RPMI7951 (cell line): ENCODE measurements at places on chromosomes 16 and 17.
A peak's percentile ranks its signal among the peaks of the same experiment; 100 is the strongest.

DNA sequence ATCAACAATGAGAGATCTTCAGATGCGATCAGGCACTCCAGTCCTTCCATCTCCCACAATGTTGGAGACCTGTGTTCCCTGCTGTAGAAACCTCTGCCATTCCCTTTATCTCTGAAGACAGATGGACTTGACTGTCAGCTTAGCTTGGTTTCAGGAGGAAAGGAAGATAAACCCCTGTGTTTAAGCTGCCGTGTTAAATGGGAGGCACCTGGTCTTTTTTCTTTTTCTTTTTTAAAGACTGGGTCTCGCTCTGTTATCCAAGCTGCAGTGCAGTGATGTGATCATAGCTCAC lies 63.1 kb downstream of the USP22 start:
- DNase-seq: no peak

- DNase-seq: no peak
These were observed 494.9 kb upstream of the RBFOX1 start for GRCh38 chr16:6837722-6838121.

- DNase-seq: no peak
These were observed 742 bp upstream of the FBXO31 start for GRCh38 chr16:87384162-87384874.

GRCh38 chr17:20280051-20280450 lies 187.3 kb downstream of the LGALS9B start:
- no peak for DNase-seq

- DNase-seq: no peak
These were observed 7.0 kb upstream of the FAAP100 start for GRCh38 chr17:81558941-81559806.

- DNase-seq: no peak
These were observed 10.4 kb downstream of the GPATCH8 start for GRCh38 chr17:44492706-44493272.

DNA sequence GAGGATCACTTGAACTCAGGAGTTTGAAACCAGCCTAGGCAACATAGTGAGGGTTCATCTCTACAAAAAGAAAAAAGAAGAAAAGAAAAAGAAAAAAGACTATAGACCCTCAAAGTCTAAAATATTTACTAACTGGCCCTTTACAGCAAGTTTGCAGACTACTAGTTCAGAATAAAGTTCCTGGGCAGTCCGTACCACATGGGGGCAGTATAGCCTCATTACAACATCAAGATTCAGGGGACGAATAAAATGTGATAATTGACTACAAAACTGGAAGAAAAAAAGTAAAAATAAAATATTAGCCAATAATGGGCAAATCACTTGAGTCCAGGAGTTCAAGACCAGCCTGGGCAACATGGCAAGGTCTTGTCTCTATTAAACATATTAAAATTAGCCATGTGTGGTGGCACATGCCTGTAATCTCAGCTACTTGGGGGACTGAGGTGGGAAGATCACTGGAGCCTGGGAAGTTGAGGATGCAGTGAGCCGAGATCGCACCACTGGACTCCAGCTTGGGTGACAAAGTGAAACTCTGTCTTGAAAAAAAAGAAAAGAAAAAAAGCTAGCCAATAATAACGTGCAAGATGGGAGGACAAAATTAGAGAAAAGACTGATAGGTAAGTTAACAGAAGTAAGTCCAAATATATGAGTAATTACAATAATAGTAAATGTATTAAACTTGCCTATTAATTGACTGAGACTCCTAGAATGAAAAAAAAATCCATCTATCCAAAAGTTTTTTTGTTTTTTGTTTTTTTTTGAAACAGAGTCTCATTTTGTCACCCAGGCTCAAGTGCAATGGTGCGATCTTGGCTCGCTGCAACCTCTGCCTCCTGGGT lies 129.4 kb upstream of the SEC14L1 start:
- DNase-seq: peak; percentile 48

DNA sequence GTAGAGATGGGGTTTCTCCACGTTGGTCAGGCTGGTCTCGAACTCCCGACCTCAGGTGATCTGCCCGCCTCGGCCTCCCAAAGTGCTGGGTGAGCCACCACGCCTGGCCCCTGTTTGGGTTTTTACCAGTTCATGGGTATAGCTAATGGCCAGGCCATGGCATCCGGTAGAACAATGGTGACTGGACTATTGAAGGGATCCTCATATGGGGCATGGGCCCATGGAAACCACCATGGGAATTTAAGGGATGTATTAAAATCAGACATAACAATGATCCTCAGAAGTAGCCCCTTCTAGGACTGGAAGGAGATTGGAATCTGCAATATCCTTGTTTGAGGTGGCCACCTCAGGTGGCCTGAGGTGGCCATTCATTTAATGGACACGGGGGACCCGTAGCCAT lies 17.5 kb upstream of the GUCY2D start:
- no peak for DNase-seq

- no peak for DNase-seq
These were observed 18.0 kb upstream of the GAS7 start for GRCh38 chr17:10216213-10216938.

DNA sequence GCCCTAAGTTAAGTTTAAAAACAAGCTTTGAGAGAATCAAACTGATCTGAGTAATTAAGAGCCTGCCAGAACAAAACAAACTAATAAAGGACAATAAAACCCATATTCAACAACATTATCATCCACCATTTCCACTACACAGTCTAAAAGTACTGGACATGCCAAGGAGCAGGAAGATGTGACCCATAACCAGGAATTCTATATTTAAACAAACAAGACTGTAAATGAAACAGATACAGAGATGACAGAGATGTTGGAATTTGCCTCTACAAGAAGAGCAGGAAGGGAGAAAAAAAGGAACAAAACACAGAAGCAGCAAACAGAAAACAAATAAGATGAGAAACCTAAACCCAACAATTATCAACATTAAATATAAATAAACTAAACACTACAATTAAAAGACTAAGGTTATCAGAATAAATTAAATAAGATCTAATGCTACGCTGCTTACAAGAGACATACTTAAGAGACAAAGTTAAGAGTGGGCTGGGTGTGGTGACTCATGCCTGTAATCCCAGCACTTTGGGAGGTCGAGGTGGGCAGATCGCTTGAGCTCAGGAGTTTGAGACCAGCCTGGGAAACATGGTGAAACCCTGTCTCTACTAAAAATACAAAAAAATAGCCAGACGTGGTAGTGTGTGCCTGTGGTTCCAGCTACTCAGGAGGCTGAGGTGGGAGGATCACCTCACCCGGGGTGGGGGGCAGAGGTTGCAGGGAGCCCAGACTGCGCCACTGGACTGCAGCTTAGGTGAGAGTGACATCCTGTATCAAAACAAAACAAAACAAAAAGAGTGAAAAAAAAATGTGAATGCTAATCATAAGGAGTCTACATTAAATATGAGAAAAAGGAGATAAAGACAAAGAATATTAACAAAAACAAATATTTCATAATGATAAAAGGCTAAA lies 50.6 kb downstream of the CREBBP start:
- DNase-seq: no peak

DNA sequence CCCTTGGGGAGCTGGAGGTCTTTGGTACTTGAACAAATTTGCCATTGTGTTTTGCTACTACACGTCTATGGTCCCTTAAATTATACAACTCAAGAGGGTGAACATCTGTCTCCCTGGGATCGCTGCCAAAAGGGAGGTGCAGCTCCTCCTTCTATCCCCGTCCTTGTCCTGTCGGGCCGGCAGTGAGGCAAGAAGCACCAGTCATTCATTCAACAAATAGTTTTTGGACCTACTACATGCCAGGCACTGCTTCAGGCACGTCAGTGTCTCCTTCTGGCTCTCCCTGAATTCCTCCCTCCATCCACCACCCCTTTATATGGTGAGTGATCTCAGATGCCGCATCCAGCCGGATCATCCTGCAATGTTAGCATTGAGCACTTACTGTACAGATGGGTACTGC lies 2.2 kb upstream of the RPL38 start:
- DNase-seq: peak; percentile 71

GRCh38 chr17:39658760-39659159 lies 6.4 kb upstream of the TCAP start:
- no peak for DNase-seq

DNA sequence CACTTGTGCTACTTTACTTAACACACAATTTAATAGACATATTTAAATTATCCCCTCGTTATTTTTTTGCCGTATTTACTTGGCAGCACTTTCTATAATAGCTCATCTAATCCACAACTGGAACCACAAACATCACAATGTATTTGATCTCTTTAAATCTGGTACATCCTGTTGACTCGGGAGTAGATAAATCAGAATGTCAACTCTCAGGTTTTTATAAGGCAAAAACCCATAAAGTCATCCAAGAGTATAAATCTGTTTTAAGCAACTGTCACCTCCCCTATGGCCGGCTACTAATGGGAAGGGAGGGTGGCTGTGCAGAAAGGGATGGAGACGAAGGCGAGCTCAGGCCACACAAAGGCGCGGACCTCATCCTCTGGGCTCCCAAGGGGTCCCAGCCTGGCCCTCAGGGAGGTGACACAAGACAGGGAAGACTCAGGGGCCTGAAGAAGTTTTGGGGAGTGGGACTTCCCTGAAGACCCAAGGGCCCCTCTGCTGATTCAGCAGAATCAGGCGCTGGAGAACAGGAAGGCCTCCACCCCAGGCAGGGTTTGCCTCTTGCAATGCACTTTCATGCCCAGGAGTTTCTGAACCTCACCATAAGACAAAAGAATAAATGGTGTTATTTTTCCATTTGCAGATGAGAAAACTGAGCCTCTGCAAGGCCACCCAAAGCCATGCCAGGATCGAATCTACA lies 122.5 kb downstream of the ZNF423 start:
- no peak for DNase-seq

GRCh38 chr16:82034981-82035612 lies at the start of gene HSD17B2:
TSS of gene HSD17B2 (plus strand) at chr16:82035253. CDS start at chr16:82035425, 172 bp downstream.
- peak; percentile 41 for DNase-seq

DNA sequence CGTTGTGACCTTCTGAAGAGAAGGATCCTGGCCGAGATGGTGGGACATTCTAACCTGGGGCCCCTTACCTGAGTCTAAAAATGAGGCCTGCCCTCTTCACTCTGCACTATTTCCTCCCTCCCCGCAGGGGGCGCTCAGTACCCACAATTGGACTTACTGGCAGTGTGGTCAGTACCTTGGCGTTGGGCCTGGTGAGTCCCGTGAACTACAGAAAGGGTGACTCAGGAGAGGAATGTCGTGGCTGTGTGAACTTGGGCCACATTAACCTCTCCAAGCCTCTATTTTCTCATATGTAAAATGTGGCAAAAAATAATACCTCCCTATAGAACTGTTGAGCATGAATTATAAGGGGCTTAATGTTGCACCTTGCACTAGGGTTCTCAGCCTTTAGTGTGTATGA lies 3.9 kb downstream of the RSAD1 start:
- DNase-seq: peak; percentile 93

GRCh38 chr17:79844869-79845600 lies 5.8 kb upstream of the CBX4 start:
- peak; percentile 41 for DNase-seq

GRCh38 chr17:58120195-58120822 lies 27.9 kb upstream of the OR4D1 start:
- peak; percentile 56 for DNase-seq

DNA sequence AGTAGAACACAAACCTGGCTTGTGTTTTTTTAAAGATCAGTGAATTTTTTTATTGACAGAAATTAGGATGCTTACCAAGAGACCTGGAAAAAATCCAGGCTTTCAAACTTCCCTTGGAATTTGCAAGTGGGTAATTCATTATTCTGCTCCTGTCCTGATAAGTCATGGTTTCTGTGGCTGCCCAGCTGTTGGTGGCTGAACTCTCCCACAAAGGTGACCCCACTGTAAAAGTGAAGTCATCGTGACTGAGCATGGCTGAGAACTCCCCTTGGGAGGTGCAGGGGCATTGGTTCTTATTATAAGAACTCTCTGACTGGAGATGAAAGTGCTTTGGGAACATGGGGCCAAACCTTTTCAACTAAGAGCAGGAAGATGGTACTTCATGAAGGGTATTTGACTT lies 46.6 kb upstream of the TANC2 start:
- DNase-seq: peak; percentile 64

DNA sequence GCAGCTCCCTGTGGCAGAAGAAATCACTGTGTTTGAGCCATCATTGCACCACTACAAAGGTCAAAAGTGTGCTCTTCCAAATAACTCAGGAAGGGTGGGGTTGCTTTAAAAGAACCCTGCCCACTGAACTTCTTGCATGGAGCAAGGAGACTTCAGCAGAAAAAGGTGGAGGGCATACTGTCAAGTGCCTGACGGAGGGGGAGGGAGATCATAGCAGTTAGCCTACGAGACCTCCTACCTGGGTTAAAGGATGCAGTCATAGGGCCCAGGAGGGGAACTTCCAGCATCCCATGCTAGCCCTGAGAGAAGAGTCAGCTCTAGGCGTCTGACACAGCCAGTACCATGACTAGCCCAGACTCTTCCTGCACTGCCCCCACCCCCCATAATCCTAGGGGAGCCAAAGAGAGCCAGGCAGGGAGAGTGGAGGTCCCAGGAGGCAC lies 45.3 kb upstream of the MSI2 start:
- DNase-seq: no peak

GRCh38 chr16:12740986-12741610 lies 62.6 kb downstream of the CPPED1 start:
- DNase-seq: no peak

- no peak for DNase-seq
These were observed 18.2 kb downstream of the IRX3 start for GRCh38 chr16:54268340-54268739.

DNA sequence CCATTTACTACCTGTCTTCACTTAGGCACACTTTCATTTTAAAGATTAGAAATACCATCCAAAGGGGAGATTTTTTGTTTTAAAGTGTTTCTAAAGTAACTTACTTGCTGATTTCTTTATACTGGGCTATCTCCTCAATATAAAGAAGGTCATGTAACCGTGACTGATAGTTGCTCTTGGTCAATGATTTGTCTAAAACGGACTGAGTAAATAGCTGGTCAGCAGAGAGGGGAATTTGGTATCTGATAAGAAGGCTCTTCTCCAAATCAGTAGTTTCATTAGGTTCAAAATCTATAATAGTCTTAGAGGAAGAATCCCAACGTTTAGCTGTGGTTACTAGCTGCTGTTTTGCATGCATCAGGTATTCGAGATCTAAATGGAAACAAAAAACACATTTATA lies 66.4 kb downstream of the HELZ start:
- DNase-seq: no peak
